ENCODE measurements at places on chromosomes 4 and X.

DNA sequence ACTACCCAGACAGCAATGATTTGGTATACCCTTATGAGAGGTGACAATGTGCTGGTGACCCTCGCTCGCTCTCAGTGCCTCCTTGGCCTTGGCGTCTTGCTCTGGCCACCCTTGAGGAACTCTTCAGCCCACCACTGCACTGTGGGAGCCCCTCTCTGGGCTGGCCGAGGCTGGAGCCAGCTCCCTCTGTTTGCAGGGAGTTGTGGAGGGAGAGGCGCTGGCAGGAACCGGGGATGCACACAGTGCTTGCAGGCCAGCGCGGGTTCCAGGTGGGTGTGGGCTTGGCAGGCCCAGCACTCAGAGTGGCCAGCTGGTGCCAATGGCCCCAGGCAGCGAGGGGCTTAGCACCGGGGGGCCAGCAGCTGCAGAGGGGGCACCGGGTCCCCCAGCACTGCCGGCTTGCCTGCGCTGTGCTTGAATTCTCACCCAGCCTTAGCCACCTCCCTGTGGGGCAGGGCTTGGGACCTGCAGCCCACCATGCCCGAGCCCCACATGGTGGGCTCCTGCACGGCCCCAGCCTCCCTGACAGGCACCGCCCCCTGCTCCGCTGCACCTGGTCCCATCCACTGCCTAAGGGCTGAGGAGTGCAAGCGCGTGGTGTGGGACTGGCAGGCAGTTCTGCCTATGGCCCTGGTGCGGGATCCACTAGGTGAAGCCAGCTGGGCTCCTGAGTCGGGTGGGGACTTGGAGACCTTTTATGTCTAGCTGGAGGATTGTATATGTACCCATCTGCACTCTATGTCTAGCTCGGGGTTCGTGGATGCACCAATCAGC lies 857.0 kb upstream of the IGFBP7 start:
- no peak for DNase-seq

GRCh38 chr4:72577211-72577610 lies 8.2 kb upstream of the ADAMTS3 start:
- no peak for DNase-seq

DNA sequence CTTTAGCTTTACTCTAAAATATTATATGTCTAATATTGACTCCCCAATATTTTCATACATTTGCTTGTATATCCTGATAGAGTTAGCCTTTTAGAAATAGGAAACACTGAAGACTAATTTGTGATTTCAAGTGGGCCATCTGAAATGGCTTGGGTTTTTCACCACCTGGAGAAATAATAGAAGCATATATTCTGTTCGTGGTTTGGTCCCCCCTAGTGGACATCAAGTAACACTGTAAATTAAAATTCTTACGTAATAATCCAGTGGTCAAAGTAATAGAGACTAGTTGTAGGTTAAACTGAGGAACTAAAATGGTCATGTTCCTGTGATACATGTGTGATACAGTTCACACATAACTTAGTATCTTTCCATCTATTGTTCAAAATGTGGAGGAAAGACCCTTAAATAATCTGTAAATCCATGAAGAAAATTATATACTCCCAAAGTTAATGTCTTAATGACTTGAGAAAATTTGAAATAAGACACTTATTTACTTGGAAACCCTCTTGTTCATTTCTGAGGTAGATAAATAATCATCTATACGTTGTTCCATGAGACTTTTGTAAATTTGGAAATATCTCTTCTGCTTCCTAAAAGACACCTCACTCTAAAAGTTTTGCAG lies 79.8 kb upstream of the SMARCAD1 start:
- DNase-seq, result no peak

DNA sequence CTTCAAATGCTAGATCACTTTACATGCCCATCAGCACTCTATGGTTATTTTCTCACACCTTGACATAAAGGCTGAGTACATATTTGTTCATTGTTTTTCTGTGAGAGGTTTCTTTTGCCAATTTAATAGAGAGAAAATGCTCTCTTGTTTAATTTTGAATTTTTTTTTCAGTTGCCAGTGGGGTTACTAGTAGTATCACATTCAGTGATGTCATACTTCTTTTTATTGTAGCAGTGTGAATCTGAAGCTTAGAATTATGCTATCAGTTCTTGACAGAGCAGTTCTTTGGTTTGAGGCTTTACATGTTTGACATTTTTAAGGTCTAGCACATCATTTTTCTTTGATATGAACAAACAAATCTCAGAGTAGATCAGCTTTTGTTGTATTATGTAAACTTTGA lies 185.4 kb downstream of the NWD2 start:
- no peak for DNase-seq

DNA sequence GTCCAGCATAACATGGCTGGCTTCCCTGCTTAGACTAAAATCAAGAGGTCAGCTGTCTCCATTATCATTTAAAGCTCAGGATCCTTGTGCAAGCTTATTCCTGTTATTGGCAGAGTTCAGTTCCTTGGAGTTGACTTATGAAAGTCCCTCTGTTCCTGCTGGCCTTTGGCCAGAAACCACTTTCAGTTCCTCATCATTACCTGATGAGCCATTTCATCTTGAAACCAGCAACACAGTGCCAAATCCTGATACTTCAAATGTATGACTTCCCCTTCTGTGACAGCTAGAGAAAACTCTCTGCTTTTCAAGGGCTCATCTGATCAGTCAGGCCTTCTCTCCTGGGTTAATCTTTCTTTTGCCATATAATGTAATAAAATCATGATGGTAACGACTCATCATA lies 110.6 kb upstream of the FSTL5 start:
- DNase-seq, result no peak

- no peak for DNase-seq
These were observed 185.8 kb downstream of the APBB2 start for GRCh38 chr4:41028392-41029076.

DNA sequence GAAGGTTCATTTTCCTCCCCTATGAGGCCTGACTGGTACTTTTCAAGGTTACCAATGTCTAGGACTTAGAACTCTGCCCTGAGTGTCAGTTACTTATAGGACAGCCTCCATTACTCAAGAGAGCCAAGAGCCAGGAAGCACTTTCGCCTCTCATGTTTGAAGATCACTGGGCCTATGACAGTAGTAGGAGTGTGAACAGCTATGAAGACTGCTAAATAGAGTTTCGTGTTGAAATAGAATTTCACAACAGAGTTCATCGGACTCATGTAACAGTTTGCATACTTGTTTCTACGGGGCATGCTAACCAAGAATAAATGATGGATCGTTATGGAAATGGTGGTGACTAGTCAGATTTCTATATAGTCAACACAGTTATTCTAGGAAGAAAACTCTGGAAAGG lies 97.8 kb upstream of the GPC4 start:
- no peak for DNase-seq

- DNase-seq, result no peak
These were observed 3.3 kb downstream of the PCDH10 start for GRCh38 chr4:133152330-133152821.

- DNase-seq, result no peak
These were observed 37.0 kb upstream of the FGF13 start for GRCh38 chrX:138748480-138748879.

DNA sequence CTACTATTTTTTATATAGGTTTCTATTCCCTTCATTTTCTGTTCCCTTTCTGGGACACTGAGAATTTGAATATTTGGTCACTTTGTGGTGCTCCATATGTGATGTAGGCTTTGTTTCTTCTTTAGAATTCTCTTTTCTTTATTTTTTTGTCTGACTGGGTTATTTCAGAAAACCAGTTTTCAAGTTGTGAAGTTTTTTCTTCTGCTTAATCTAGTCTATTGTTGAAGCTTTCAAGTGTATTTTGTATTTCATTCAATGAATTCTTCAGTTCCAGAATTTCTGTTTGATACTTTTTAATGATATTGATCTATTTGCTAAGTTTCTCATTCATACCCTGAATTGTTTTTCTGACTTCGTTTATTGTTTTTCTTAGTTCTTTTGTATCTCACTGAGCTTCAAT lies 96.2 kb upstream of the HAND2 start:
- DNase-seq, result no peak

DNA sequence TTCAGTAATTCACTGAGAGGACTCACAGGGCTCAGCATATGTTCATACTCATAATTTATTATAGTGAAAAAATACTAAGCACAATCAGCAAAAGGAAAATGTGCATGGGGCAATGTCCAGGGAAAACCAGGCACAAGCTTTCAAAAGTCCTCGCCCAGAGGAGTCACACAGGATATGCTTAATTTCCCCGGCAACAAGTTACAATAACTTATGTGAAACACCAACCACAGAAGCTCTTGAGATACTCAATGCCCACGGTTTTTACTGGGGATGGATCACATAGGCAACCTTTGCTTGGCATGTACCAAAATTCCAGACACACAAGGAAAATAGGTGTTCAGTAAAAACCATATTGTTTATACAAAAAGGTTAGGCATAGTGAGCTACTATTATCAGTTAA lies 38.5 kb upstream of the STPG2 start:
- DNase-seq, result no peak

- no peak for DNase-seq
These were observed 38.5 kb upstream of the UGT2B7 start for GRCh38 chr4:69057620-69058409.

GRCh38 chr4:70687821-70688794 lies at the start of gene UTP3:
Gene UTP3 (plus strand): TSS chr4:70688532. CDS start chr4:70688678, 146 bp downstream.
- DNase-seq, result peak; percentile 97

GRCh38 chrX:7233580-7234406 lies 85.8 kb upstream of the PUDP start:
- no peak for DNase-seq

- DNase-seq, result no peak
These were observed 9.0 kb upstream of the PAGE5 start for GRCh38 chrX:55210931-55211677.

- DNase-seq, result no peak
These were observed 530.1 kb upstream of the SLIT2 start for GRCh38 chr4:19721587-19721986.

GRCh38 chrX:129787336-129788055 lies 7.7 kb downstream of the SASH3 start:
- no peak for DNase-seq

DNA sequence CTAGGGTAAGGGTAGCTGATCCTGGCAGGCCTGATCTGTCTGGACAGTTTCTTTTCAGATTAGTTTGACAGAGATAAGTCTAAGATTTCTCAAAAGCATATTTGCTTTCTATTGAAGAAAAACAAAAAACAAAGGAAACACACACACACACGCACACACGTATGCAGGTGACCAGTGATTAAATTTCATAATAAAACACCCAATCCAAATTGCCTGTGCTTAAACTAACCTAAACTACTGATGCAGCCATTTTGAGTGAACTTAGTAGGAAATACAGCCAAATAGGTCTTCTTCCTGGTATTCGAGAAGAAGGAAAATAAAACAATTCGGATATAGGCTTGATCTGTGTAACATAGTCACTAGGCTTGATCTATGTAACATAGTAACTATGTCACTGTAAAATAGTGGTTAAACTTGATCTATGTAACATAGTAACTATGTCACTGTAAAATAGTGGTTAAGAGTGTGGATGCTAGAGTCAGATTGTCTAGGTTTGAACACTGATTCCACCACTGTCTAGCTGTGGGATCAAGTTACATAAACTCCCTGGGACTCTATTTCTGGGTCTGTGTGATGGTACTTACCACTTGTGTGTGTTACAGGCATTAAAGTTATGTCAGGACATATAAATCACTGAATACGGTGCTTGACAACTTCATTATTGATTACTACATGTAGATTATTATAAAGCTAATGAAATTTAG lies 9.8 kb upstream of the CCNG2 start:
- no peak for DNase-seq

DNA sequence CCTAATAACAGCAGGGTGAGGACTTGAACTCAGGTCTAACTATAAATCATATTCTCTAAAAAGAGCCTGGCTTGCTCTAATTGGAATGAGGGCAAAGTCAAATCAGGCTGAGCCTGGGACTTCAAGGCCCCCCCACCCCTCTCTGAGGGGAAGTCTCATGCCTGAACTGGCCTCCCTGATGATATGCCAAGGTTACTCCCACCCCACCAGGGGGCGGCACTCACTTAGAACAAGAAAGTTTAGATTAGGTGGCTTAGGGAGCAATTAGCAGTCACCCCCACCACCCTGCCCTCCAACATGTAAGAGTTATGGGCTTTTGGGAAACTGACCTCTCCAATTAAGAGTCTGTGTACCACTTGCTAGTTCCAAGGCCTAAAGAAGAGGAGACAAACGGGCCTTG lies 2.7 kb downstream of the FOXO4 start:
- DNase-seq, result no peak

DNA sequence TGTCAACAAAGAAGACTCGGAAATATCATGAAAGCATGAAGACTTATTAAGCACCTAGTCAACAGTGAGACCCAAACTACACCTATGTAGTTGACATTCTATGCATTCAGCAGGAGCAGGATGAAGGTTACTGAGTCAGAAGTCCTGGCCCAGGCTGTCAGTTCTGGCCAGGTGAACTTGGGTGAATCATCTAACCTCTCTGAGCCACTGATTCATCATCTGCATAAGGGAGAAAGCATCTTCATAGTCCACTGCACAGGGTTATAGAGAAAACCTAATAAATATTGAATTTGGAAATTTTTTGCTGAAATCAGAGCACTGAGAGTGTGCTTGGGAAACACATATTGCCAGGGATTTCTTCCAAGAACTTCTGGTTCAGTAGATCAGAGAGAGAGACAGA lies 296.0 kb upstream of the SFRP2 start:
- DNase-seq, result no peak

GRCh38 chr4:41429280-41429669 lies 108.7 kb upstream of the LIMCH1 start:
- peak; percentile 68 for DNase-seq

DNA sequence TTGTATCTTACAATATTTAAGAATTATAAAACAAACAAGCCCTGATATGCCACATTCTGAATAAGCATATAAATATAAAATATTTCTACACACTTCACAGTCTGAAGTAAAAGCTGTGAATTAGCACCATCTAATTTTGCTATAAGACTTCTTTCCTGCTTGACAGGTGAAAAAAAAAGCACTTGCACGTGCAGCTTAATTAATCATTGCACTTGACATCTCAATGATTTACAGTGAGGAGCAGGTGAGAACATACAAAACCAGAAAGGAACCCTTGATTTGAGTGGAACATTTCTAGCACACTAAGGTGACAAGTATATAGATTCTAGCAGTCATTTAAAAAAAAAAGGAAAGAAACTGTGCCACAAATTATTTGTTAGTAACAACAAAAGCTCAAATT lies 47.9 kb downstream of the CHIC2 start:
- DNase-seq, result no peak

Measured in NCI-H446 treated with DMSO at 0.1 percent for 48 hours (cell line).